ENCODE measurements at places on chromosomes 4 and X.

DNA sequence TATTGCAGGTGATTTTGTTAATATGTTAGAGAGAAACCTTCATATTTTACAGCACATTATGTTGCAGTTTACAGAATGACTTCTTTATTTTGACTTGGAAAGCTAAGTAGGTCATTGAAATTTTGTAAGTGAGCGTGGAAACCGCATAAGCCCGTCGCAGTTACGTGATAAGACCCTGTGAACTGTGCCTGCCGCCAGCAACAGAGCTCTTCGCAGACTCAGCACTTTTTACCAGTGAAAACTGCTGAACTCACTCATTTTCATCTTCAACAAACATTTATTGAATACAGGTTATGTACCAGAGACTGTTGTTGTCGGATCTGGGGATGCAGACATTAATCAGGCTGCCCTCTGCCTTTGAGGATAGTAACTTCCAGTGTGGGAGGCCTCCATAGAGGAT is 355.7 kb downstream of the HS3ST1 start:
- no peak for DNase-seq

- no peak for DNase-seq
Observed at GRCh38 chr4:169345316-169345721, 74.6 kb upstream of the SH3RF1 start.

DNA sequence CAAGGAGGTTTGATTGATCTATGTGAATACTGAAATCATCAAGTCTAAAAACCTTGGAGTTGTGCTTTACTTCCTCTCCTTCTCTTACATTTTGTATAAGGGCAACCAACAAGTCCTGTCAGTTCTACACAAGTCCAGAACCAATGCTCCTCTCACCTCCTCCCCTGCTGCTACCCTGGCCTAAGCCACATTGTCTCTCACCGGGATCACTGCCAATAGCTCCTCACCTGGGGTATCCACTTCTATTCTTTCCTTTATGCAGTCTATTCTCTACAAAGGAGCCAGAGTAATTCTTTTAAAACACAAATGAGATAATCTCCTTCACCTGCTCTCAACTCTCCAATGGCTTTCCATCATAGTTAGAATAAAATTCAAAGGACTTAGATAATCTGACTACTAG is 13.3 kb upstream of the ARHGEF6 start:
- DNase-seq: no peak

DNA sequence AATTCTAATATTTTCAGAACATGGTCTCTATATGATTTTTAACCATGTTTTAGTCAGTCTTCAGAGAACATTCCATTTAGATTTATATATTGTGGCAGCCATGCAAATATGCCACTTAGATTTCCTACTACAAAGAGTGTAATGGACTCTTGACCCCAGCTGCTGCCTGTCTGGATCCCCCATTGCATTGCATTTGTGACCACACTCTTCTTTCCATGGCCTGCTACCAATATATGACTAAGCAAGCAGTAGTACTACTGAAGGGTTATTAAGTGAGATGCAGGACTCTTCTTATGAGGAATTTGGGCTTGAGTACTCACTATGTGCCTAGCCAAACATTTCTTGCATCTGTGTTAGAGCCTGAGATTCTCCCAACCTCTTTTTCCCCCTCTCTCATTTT is 306.8 kb downstream of the PDHA2 start:
- no peak for DNase-seq

- no peak for DNase-seq
Observed at GRCh38 chr4:76706581-76706980, 191.4 kb downstream of the SOWAHB start.

DNA sequence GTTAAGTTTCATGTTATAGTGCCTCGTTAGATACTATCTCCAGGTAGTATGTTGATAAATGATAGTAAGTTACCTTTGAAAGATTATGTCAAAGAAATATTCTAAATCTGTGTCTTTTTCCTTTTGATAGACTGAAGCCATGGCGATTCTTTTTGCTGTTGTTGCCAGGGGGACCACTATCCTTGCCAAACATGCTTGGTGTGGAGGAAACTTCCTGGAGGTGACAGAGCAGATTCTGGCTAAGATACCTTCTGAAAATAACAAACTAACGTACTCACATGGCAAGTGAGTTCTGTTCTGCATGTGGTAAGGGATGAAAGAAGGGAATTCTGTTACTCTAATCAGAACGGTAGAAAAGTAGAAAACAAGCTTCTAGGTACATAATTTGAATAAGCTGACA is 8.2 kb downstream of the VAMP7 start:
- no peak for DNase-seq

DNA sequence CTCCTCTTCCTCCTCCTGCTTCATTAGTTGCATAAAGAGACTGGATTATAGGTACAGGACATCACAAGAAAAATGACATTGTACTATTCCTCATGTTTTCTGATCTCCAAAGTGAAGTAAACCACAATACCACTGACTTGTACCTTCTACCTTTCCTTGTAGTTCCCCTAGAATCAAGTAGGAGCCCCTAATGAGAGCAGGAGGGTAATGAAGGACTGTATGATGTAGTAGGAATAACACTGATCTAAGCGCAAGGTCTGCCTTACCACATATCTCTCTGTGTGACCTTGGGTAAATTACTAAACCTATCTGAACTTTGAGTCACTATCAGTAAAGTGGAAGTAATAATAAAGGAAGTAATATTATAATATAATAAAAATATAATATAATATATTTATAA is 3.6 kb downstream of the VSIG4 start:
- DNase-seq: no peak

All from chondrocyte (in vitro differentiated cells).